ENCODE measurements at places on chromosomes 16 and 17.

GRCh38 chr16:65600629-65601028 lies 478.8 kb upstream of the CDH11 start:
- DNase-seq = no peak

DNA sequence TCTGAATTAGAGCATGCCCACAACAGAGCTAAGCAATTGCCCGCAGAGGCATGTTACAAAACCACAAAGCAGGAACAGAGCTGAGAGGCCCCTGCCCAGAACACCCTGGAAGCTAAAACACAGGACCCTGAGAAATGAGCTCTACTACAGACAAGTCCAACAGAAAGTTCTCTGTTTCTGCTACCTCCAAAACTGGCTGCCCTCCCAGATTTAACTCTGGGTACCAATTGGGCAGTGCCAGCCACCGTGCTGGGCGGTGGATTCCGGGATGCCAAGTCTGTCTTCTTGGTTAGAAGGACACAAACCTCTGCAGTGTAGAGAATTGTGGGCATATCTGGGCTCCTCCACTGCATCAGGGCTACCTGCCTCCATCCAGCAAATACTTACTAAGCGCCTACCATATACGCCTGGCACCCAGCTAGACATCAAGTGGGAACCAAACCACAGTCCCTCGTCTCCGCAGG lies 1.0 kb downstream of the CMTM4 start:
- no peak for DNase-seq

DNA sequence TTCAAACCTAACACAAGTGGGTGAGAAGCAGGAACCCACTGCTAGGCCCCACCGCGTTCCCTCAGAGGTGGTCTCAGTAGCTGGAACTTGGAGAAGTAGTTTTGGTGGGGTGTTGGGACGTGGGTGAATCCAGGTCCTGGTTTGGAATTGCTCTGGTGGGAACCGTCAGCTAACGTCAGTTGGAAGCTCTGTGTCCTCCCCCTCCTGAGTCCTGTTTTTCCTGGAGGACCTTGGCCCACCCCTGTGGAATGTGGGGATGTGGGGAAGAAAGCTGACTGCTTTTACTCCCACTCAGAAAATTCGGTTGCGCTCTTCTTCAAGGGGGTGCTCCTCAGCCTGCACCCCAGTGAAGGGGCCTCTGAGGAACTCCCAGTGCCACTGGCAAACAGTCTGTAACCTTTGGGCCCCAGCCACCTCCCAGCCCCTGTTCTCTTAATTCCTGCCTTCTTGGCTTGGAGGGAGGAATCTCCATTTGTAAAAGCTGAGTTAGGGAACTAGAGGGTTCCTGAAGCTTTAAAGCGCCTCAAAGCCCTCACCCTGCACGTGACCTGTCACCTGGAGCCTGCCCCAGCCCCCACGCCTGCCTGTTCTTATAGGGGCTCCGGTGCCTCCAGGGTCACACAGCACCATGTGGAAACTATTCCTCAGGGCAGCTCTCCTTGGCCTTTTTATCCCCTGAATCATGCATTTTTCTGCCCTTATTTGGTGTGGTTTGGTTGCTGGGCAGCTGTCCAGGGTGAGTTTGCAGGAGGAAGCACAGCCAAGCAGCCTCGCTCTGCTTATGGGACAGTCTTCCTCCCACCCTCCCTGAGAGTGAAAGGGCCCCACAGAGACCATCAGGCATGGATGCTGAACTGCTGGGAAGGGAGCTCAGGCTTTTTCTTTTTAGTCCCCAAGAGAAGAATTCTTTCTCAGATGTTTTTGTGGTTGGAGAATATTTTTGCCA lies 16.2 kb upstream of the NAGLU start:
- DNase-seq = no peak

GRCh38 chr17:77042476-77043231 lies 98.1 kb upstream of the SEC14L1 start:
- DNase-seq = no peak

DNA sequence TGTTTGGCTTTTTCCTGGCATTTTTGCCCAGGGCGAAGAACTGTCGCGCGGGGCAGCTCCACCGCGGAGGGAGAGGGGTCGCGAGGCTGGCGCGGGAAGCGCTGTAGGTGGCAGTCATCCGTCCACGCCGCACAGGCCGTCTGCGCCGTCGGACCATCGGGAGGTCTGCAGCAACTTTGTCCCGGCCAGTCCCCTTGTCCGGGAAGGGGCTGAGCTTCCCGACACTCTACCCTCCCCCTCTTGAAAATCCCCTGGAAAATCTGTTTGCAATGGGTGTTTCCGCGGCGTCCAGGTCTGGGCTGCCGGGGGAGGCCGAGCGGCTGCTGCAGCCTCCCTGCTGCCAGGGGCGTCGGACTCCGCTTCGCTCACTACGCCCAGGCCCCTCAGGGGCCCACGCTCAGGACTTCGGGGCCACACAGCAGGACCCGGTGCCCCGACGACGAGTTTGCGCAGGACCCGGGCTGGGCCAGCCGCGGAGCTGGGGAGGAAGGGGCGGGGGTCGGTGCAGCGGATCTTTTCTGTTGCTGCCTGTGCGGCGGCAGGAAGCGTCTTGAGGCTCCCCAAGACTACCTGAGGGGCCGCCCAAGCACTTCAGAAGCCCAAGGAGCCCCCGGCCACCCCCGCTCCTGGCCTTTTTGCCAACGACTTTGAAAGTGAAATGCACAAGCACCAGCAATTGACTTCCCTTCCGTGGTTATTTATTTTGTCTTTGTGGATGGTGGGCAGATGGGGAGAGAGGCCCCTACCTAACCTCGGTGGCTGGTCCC lies 2.3 kb upstream of the CBX4 start:
- no peak for DNase-seq

GRCh38 chr17:74972107-74972972 lies at the start of gene HID1:
Gene HID1 (minus strand): TSS chr17:74972759. CDS start chr17:74972656, 103 bp downstream.
- DNase-seq = peak; percentile 73

DNA sequence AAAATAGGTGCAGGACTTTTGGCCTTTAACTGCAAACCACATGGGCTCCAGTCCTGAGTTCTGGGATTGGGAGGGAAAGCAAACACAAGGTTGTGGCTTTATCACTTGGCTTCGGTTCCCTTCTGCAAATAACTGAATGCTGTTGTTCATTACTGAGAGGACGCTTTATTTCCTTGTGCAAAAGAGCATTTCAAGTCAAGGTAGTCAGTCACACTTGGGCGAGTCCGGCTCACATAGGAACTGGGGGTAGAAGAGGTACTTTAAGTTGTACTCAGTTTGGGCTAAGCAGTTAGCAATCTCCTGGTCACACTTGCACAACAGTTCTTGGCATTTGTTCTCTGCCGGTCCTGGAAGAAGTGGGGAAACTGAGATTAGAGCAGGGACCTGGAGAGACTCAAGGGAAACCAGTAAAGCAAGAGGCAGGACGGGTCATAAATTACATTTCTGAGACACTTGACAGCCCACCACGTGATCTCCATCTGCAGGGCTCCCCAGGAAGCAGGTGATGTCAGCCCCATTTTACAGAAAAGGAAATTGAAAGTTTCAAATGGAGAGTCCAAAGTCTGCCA lies 21.6 kb downstream of the PLA2G10 start:
- no peak for DNase-seq

- peak; percentile 48 for DNase-seq
These were observed 216.7 kb downstream of the RPTOR start for GRCh38 chr17:80761110-80761871.

DNA sequence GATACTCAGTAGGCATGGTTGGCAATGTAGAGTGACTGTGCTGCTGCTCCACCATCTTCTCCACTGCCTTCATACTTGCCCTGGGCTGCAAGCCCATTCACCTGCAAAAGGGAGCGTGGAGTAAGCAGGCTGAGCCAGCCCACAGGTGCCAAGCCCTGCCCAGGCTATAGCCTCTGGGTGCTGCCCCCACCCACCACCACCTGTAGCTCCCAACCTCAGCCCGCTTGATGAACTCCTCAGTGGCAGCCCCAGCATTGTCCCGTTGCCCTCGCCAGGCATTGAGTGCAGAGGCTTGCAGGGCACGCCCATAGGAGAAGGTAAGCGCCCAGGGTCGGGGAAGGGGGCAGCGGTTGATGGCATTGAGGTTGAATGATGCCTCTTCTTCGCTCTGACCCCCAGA lies 2.2 kb upstream of the PIGS start:
- DNase-seq = no peak

DNA sequence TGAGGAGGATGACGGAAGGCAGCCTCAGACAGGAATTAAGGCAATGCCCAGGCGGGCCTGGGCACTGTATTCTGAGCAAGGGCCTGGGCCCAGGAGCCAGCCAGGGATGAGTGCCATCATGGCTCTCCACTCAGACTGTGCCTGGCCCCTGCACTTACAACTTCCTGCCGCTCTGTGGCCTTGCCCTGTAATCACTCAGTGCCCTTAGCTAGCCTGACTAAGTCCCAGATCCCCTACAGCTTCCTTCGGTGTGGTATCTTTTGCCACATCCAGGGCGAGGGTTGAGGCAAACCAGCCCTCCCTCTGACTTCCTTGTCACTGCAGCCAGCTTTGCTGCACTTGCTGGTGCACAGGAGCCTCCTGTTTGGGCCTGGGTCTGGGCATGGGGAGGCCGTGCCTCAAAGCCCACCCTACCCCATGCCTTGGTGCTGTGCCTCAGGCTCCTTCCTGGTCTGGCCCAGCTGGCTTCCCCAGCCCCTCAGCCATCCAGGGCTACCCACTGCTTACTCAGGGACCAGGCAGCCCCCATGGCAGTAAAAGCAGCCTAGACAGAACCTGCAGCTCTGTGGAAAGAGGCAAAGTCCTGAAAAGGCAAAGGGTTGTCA lies 9.3 kb downstream of the SLC46A1 start:
- DNase-seq = no peak

DNA sequence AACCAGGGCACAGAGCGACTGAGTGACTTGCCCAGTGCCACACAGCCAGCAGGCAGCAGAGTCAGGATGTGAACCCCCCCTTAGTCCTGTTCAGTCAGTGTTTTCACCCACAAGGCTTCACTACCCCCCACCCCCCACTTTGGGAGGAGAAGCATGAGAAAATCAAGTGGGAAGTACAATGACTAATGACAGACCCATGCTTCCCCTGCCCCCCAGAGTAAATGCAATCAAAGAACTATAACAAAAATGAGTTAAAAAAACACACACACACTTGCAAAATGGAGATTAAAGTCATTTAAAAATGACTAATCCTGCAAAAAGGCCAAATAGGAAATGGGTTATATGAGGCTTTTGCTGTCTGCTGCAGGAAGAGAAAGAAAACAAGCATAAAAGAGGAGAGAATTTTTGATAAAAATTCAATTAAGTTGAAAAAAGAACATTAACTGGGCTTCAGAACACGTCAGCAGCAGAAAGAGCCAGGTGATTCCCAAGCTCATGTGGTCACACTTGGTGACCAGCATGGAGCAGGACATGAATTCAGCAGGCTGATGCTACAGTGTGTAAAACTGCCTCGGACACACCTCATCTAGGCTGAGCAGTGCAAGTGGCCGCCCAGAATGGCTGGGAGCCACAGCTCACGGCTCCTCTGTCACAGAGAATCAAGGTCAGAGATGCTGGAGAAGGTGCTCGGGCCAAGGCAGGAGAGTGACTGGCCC lies 212.3 kb downstream of the ZNF423 start:
- DNase-seq = no peak

GRCh38 chr17:77225265-77225664 lies 84.5 kb downstream of the SEC14L1 start:
- no peak for DNase-seq

GRCh38 chr16:85306071-85306792 lies 194.0 kb upstream of the CIBAR2 start:
- peak; percentile 66 for DNase-seq

DNA sequence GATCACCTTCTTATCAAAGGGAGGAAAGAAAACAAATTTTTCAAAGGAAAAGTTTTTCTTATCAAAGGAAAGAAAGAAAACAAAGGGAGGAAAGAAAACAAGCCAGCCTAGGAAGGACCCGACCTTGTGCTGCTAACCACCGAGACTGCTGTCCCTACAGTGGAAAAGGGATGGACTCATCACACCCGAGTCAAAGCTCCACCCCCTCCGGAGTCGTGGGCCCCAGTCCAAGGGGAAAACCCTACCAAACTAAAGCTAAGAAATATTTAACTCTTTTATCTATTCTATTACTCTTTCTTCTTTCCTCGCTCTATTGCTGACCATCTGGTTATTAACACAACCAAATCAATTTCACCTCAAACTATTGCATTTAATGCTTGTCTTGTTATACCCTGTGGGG lies 6.1 kb upstream of the ENDOV start:
- DNase-seq = no peak

DNA sequence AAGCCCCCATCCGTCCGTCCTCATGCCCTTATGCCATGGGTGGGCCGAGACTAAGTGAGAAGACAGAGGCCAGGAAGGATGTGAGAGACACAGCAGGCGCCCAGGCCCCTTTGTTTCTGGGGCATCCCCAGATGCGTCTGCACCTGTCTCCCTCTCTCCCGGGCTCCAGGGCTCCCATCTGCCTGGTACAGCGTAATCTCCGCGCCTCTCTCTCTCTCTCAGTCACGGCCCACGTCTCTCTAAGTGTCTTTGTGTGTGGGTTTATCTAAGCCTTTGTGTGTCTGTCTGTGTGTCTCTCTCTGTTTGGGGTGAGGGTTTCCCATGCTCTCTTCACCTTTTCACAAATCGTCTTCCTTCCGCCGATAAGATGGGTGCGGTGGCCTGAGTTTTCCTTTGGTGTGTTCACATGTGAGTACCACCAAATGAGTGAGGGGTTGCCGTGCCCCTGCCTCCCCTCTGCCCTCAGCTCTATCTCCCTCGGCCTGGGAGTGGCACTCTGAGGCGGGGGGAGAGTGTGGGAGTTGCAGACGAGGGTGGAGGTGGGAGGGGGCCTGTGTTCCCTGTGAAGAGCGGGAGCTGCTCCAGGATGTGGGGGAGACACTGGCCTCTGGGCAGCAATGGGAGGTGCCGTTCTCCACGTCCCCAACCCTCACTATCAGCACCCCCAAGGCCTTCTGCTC lies 25.8 kb upstream of the ABCC3 start:
- no peak for DNase-seq

DNA sequence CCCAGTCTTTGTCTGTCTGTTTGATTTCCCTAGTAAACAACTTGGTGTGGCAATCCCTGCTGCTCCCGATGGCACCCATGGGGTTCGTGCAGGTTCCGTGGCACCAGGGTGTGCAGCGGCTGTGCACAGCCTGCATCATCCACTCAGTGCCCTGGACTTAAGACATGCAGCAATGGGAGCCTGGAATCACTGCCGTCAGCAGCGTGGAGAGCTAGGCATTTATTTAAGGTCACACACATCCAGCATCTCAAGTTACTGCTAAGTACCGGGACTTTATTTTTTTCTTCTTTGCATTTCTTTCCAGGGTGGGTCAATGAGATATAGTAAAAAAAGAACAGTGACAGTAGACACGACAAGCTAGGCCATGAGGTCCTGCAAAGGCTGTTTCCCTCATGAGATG lies 2.8 kb downstream of the DHRS7C start:
- DNase-seq = no peak

DNA sequence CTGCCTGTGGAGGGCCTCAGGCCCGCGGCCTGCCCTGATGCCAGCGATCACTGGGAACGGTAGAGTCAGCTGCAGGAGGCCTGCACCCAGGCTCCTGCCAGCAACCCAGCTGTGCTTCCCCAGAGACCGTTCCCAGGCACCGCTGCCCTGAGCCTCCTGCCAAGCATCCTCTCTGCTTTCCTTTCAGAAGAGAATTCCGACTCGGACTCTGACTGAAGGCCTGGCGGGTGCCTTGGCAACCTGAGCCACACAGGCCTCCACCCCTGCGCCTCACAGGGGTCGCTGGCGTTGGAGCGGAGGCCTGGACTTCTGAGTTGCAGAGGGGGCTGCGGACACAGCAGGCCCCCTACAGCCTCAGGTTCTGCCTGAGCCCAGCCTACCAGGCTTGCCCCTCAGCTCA lies 7.9 kb downstream of the CMTM3 start:
- no peak for DNase-seq

- DNase-seq = no peak
These were observed 77.6 kb downstream of the NXN start for GRCh38 chr17:901964-902363.

GRCh38 chr17:49862781-49863331 lies 15.0 kb upstream of the TAC4 start:
- no peak for DNase-seq

Measured in stimulated activated CD8-positive, alpha-beta memory T cell treated with anti-CD3 and anti-CD28 coated beads, Interleukin-4, amount 100 ng/mL, for 24 hours (primary cell).